ENCODE measurements at places on chromosomes 6 and 20. TPM values are rescaled to one million over a fixed set of nuclear protein-coding genes. Genes with fewer than 3 reads are reported as not detected.

The PLCG1 gene
- 37.9 TPM for total RNA-seq

The HLA-DMB gene
- total RNA-seq: 1.4 TPM

The CST2 gene
- 1.6 TPM for total RNA-seq

The AVP gene
- not detected for total RNA-seq

The GPR6 gene
- not detected for total RNA-seq

The PGC gene
- total RNA-seq: 0.14 TPM

The COL10A1 gene
- not detected for total RNA-seq

The NRN1 gene
- 0.95 TPM for total RNA-seq

The CASS4 gene
- total RNA-seq: 0.07 TPM

The COL9A3 gene
- 0.54 TPM for total RNA-seq

The CCND3 gene
- 145 TPM for total RNA-seq
